Stimulated activated CD8-positive, alpha-beta memory T cell treated with anti-CD3 and anti-CD28 coated beads, Interleukin-2, amount 100 ng/mL, for 48 hours (primary cell): ENCODE measurements at places on chromosomes 3 and 15.

DNA sequence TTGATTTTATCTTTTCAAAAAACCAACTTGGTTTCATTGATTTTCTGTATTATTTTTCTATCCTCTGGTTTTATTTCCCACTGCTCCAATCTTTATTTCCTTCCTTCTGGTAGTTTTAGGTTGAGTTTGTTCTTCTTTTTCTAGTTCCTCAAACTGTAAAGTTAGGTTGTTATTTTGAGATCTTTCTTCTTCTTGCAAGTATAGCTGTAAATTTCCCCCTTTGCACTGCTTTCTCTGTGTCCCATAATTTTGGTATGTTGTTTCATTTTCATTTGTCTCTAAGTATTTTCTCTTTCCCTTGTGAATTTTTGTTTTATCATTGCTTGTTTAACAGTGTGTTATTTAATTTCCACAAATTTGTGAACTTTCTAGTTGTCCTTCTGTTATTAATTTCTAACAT lies 120.0 kb downstream of the PLD1 start:
- DNase-seq = no peak

DNA sequence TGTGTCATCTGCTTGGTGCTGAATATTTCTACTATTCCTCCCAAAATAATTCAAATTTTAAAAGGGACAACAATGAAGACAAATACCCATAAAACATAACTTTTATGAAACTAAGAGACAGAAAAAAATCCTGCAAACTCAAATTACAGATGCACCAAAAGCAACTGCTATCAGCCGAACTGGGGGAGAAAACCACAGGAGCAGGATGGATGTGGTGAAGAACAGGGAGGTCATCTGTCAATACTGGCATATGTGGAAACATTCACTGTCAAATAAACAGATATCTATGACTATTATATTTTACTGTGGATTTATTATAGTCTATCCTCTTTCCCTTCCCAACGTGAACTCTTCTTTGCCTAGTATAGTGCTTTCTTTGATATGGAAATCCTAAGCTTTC lies 53.3 kb upstream of the CPOX start:
- DNase-seq = no peak

GRCh38 chr3:189779166-189779565 lies 148.0 kb downstream of the TP63 start:
- DNase-seq = no peak

DNA sequence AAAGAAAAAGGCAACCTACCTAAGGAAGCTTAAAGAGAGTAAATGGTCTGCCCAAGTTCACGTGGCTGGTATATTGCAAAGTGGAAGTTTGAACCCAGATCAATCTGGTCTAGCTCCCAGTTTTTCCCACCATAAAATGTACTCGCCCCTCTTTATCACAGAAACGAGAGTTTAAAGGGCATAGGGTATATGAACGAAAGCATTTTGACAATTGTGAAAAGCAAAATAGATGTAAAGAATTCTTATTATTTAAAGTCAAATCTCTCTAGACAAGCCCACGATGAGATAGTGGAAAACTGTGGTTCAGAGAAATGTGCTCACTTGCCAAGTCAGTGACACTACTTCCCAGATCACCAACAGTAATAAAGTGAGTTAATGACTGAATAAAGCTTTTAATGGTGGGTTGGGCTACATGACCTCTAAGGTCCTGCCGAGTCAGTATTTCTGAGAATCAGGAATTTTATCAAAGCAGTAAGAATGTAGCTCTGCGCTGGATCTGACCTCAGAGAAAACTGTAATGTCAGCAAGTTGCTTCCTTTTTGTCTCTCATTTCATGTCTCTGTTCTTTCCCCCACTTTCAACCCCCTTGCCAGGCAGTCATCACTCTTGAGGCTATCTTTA lies 23.3 kb upstream of the NEO1 start:
- no peak for DNase-seq

DNA sequence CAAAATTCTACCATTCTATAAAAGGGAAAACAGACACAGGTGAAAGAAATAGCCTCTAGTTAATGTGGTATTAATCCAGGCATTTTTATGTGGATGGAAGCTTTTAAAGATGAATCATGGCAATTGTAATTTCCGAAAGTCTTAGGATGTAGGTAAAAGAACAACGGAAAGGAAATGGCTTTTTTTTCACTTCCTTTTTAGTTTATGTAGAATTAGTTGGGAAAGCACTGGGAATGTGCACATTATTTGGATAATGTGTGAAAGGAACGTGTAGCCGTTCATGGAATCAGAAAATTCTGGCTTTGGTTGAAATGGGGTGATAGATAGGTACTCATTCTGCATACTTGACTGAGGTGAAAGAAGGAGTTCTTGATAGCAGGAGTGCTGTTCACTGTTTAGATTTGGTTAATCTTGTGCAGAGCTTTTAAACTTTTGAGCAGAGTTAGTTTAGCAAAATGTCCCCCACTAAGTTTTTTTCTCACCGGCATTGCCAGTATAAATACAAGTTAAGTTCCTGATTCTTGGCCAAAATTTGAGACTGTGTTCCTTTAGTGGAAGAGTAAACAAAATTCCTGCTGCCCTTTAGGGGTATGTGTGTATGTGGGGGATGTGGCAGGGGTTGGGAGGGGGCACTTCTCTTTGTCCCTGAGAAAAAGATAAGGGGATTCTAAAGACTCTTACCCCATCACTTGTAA lies 20.2 kb upstream of the UTS2B start:
- DNase-seq = no peak

GRCh38 chr15:58505581-58505980 lies 73.8 kb downstream of the LIPC start:
- no peak for DNase-seq

DNA sequence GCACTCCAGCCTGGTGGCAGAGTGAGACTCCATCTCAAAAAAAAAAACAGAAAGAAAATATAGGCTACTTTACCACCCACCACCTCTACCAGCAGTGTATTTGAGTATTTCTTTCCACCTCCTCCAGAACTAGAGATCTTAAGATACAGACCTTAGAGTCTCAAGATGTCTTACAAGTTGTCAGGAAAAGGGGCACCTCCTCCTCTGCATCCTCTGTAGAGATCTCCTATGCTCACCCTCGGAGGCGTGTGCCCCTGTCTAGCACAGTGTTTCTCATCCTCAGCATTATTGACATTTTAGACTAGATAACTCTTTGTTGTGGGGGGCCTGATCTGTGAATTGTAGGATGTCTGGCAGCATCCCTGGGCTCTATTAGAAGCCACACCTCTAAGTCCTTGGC lies 27.7 kb upstream of the P4HTM start:
- DNase-seq = no peak

- no peak for DNase-seq
Measured at GRCh38 chr3:184145751-184146270, 9.4 kb upstream of the DVL3 start.

- no peak for DNase-seq
Measured at GRCh38 chr3:52026041-52026440, 30.3 kb downstream of the DUSP7 start.

DNA sequence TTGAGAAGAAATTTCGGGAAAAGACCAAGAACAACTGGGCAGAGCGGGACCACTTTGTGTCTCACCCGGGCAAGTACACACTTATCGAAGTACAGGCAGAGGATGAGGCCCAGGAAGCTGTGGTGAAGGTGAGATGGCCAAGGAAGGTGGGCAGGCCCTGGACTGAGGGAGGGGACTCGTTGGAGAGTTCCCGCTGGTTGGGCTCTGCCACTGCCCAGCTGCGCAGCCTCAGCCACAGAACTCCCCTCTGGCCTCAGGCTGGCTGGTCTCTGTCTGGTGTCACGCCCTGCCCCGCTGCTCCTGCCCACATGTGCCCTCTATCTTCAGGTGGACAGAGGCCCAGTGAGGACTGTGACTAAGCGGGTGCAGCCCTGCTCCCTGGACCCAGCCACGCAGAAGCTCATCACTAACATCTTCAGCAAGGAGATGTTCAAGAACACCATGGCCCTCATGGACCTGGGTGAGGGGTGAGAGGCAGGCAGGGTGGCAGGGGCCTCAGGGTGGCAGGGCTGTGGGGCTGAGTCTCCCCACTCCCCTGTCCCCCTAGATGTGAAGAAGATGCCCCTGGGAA lies 2.4 kb downstream of the PARP3 start:
- no peak for DNase-seq
